ENCODE measurements at places on chromosomes 3 and 15.

DNA sequence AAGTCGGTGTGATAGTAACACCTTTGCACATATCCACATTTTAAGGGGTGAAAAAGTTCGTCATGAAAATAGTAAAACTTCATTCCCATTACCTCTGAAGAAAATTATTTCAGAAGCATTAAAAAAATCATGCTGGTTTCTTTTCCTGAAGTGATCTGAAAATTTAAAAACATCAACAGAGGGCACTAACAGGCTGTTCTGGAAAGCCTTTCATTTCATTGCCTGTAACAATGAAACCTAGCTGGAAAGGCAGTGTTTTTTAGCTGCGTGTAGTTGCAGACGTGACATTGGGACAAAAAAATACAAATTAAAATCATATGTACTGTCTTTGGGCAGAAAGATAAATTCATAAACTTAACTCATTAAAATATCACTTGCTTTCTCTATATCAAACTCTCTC is 993.8 kb downstream of the GBE1 start:
- DNase-seq = no peak

- no peak for DNase-seq
Measured at GRCh38 chr3:77873598-77873997, 833.7 kb downstream of the ROBO2 start.

DNA sequence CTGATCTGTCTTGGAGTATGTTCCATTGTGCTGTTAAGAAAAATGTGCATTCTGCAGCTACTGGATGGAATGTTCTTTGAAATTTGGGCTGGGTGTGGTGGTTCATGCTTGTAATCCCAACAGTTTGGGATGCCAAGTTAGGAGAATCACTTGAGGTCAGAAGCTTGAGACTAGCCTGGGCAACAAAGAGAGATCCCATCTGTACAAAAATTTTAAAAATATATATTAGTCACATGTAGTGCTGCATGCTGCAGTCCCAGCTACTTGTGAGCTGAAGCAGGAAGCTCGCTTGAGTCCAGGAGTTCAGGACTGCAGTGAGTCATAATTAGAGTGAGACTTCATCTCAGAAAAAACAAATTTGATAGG is 62.8 kb upstream of the PLSCR4 start:
- DNase-seq = no peak

DNA sequence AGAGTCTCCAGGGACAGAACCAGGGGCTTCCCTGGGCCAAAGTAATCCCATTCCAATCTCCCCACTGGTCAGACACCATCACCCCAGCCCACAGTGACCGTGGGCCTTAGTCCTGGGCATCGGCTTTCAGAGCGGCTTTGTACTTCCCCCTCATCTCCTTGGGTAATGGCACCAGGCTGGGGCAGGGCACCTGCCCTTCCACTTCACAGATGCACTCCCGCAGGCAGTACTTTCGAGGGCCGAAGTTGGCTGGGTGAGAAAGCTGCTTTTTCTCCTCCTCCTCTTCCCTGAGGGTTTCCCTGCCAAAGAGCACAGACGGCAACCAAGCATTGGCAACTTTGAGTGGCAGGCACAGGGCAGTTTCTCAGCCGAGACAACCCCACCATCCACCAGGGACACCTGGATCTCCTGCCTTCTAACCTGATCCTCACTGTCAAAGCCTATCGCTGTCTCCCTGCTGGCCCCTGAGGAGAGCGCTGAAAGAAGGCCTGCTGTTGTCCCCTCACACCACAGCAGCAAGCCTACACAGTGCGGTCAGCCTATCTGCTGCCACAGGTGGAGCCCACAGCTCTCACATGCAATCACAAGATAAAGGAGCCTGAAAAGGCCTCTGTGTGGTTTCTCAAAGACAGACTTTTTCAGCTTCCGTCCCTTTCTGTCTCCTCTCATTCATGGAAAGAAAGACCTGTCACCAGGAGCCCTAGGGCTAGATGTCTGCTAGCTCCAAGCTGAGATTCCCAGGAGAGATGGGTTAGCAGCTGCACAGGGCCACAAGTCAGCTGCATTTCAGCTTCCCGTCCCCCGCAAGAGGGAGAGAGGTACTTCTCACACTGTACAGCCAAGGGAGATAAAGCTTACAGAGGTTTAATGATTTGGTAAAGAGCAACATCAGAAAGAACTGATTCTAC is 12.5 kb downstream of the MRPS25 start:
- DNase-seq = no peak

DNA sequence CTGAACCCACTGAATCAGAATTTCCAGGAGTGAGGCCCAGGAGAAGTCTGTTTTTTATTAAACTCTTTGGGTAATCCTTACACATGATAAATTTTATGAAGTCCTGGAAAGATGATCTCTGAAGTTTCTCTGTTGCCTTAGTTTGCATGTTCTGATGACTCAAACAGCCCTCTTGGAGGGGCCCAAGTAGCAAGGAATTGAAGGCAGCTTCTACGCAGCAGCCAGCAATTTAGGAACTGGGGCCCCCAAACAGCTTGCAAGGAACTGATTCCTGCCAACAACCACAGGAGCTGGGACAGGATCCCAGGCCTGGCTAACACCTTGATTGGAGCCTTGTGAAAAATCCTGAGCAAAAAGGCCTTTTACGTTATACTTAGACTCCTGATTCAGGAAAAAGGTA is 5.4 kb upstream of the ACP3 start:
- DNase-seq = no peak

- no peak for DNase-seq
Measured at GRCh38 chr3:186920796-186921195, 9.5 kb upstream of the ST6GAL1 start.

DNA sequence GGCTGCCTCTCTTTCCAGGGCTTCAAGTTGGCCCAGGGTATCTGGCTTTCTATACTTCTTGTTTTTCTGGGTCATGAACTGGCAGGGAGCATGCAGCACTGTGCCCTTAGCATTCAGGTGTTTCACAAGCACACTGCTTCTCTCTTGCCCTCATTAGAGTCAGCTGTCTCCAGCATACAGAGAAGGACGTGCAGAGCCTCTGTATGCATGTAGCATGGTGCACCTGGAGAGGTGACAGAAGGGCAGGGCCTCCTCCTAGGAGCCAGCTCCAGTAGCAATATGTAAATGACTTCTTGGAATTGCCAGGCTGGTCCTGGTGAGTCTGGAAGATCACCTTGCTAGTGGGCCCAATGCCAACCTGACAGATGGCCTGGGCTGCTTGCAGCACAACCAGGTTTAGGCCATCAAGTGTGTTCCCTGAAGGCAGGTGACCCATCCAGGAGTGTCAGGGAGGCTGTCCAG is 44.8 kb upstream of the ATP2C1 start:
- DNase-seq = no peak

DNA sequence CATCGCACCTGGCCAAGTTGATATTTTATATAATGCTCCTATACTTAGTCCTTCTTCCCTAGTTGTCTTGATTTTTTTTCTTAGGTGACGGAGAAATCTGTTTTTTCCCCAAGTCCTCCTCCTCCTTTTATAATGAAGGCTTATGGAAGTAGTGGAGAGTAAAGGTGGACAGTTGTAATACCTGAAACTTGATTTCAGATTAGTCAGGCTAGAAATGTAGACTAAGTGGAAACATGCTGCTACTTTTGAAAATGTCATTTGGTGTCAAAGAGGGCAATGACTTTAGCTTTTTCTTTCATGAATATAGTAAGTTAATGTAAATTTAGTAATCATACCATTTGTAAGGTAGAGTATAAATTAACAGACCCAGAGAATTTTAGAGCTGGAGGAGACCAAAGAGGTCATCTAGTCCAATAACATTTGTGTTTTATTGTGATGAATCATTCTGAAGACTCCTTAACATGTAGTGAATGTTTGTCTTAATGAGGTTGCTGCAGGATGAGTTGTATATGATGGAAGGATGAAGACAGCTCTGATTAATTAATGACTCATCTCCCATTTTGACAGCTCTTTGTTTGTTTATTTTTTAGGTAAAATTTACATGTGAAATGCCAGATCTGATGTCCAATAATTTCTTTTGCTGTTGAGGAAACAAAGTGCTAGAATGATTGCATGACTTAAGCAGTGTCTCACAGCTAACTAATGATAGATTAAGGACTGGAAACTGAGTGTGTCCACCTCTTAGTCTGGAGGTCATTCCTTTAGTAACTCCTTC is 8.7 kb downstream of the CTDSPL2 start:
- no peak for DNase-seq

DNA sequence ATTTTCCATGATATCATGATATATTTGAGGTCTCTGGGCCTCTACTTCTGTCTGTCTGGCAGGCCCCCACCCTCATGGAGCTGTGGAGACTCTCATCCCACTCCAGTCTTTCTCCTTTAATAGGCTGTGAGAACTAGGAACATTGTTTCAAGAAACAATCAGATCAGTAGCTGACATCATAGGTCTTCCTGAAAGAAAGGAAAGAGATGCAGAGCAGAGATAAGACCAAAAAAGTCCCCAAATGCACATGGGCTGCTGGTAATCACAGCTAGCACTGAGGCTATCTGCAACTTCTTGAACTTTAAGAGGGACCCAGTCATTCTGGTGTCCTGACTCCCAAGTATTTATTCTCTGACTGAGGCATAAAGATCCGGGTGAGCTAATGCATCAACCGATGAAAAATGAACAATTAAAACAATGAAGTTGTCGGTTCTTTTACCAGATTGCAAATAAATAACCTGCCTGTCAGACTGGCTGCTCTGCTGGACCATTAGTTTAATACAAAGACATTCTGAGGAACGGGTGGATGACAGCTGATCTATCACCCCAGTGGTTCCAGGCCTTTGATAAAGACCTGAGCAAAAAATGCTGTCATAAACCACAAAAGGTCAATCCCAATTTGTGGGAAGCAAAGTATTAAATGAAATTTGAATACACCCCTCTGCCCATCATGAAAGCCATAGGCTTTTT is 780.8 kb upstream of the GOLIM4 start:
- DNase-seq = no peak

DNA sequence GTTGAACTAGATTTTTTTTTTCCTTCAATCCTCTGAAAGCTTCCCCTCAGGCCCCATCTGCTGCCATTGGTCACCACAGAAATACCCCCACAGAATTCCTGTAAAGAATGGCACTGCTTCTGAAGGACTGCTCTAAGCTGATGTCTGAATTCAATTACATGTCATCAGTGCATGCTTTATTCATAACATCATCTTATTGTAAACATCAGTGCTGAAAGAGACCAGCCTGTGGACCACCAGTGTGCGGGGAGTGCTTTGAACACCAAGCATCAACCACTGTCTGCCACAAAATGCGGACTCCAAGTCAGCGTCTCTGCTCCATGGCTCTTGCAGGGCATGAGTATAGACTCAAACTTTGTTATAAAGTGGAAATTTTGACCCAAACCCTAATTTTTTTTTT is 11.6 kb downstream of the PHLDB2 start:
- no peak for DNase-seq

Measured in effector CD4-positive, alpha-beta T cell (primary cell).